Esophagus squamous epithelium (tissue), 5 donors: ENCODE measurements at places on chromosomes 4 and X. TPM values are rescaled to one million over a fixed set of nuclear protein-coding genes. Genes with fewer than 3 reads are reported as not detected.

GRCh38 chrX:150644422-150644821 is 48.8 kb upstream of the MTMR1 start:
- no peak overlapping the region for H3K27ac ChIP-seq
- no peaks in the 10 kb centered on the region for H3K27me3 ChIP-seq
- H3K36me3 ChIP-seq = peaks cover 63% of the 10 kb centered on the region

DNA sequence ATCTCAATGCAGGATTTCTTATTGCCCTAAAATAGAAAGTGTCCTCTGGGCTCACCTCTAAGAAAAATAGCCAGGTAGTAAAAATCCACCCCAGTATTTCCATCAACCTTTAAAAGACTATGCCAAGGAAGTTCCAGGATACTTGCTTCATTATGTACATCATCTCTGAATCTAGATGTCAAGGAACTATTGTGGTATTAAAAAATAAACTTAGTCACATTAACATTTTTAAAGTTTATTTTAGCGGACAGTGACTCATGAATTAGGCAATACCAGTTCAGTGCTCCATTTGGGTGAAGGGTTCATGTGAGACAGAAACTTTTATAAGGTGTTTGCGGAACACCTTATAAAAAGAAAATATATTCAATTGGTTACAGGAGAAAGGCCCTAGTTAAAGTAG is 209.2 kb downstream of the ADAM29 start:
- no peaks in the 10 kb centered on the region for H3K27me3 ChIP-seq
- no peaks in the 10 kb centered on the region for H3K4me1 ChIP-seq
- no peak for DNase-seq
- no peaks in the 10 kb centered on the region for H3K36me3 ChIP-seq
- no peak overlapping the region for H3K4me3 ChIP-seq

DNA sequence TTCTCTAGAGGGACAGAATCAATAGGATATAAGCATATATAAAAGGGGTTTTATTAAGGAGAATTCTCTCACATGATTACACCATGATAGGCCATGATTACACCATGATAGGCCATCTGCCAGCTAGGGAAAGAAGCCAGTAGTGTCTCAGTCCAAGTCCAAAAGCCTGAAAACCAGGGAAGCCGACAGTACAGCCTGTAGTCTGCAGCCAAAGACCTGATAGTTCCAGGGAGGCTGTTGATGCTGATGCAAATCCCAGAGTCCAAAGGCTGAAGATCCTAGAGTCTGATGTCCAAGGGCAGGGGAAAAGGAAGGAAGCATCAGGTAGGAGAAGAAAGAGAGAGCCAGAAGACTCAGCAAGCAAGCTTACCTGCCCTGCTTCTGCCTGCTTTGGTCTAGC is 411.3 kb upstream of the EMCN start:
- no peak overlapping the region for H3K4me3 ChIP-seq
- H3K4me1 ChIP-seq = peaks cover 12% of the 10 kb centered on the region
- no peak for DNase-seq
- no peaks in the 10 kb centered on the region for H3K27me3 ChIP-seq
- no peaks in the 10 kb centered on the region for H3K36me3 ChIP-seq

DNA sequence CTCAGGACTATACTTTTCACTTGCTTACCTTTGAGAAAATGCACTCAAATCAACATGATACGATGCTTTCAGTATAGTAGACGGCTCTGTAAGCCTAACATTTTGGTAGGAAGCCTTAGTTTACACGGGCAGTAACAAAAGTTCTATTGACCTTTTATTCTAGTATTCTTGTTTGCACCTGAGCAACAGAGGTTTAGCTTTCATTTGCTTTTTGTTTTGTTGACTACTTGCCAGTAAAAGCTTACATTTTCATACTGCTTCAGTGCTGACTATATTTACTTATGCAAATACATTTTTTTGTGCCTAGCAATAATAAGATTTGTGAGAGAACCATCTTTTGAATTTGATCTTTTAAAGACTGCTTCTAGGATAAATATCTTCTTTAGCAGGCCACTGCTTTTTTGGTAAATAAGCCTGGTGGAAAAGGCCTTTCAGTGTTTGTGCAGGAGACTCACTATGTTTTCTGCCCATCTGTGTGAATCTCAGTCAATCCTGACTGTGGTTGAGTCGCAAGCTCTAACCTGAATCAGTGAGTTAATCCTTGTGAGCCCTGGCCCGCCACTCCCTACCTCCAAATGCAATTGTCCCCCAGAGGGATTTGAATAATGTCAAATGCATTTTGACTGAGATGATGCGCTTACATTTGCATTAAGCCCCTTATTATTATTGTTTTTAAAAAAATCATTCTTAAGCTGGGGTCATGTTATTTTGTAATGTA is 21.9 kb downstream of the FHIP1A start:
- peaks cover 8% of the 10 kb centered on the region for H3K4me1 ChIP-seq
- DNase-seq = no peak
- H3K4me3 ChIP-seq = no peak overlapping the region
- H3K27ac ChIP-seq = peak overlapping the region; percentile 57
- H3K27me3 ChIP-seq = no peaks in the 10 kb centered on the region

DNA sequence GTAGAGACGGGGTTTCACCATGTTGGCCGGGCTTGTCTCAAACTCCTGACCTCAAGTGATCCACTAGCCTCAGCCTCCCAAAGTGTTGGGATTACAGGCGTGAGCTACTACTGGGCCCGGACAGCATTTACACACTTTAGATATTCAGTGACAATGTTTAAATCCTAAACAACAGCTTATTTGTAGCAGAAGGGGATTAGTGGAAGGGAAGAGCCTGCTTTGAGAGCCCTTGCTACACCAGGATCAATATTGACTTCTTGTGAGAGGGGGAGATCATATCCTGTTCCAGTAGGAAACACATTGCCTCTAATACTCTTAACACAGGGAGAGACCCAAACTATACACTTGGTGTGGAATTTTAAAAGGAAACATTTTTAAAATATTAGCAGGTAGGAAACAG is 7.1 kb downstream of the MGST2 start:
- H3K36me3 ChIP-seq = peaks cover 46% of the 10 kb centered on the region
- H3K27ac ChIP-seq = no peak overlapping the region
- no peak overlapping the region for H3K4me3 ChIP-seq
- DNase-seq = no peak

Gene SHROOM4
- 8.8 TPM for total RNA-seq

Gene INTU
- total RNA-seq = 5.9 TPM

Gene TNMD
- total RNA-seq = not detected
